MM.1S (cell line): ENCODE measurements at places on chromosomes 16 and 17.

- DNase-seq = no peak
Measured at GRCh38 chr16:50722960-50723359, 18.9 kb upstream of the CYLD start.

DNA sequence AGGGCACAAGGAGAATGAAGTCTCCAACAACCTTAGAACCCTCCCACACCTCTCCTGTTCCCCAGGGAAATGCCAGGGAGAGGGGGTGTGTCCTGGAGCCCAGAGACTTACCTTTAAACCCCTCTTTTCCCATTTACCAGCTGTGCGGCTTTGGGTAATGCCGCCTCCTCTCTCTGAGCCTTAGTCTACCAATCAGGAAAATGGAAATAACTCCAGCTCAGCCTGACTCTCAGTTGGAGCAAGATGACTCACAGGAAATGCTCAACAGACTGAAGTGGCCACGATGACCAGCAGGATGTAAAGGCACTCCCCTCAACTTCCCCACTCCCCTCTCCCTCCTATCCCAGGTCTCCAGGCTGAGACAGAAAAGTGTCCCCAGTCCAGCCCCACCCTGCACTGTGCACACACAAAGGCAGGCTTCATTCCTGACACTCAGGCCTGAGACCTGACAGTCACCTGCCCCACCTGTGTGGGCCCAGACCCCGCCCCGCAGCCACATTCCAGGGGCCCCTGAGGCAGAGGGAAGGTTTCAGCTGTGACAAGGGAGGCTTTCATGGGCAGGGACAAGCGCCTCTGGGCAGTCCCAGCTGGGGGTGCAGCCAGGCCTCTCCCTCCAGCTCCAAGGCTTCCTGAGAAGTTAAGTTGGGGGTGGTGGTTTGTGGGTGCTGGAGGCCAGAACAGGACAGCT is 3.0 kb upstream of the KRT15 start:
- no peak for DNase-seq

DNA sequence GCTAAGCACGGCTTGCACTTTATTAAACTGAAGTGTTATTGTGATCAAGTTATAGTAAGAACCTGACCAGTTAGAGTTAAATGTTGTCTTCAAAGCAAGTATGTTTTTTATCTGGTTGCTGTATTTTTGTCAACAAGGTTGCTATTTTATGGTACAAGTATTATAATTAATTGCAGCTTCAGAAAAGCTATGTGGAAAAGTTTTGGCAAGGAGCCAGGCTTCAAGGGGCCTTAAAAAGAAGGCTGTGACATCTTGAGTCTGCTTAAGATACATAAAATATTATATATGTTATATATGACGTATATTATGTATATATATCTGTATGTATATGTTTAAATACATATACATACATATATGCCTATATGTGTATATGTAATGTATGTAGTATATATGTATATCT is 1461.2 kb upstream of the CDH8 start:
- DNase-seq = no peak

DNA sequence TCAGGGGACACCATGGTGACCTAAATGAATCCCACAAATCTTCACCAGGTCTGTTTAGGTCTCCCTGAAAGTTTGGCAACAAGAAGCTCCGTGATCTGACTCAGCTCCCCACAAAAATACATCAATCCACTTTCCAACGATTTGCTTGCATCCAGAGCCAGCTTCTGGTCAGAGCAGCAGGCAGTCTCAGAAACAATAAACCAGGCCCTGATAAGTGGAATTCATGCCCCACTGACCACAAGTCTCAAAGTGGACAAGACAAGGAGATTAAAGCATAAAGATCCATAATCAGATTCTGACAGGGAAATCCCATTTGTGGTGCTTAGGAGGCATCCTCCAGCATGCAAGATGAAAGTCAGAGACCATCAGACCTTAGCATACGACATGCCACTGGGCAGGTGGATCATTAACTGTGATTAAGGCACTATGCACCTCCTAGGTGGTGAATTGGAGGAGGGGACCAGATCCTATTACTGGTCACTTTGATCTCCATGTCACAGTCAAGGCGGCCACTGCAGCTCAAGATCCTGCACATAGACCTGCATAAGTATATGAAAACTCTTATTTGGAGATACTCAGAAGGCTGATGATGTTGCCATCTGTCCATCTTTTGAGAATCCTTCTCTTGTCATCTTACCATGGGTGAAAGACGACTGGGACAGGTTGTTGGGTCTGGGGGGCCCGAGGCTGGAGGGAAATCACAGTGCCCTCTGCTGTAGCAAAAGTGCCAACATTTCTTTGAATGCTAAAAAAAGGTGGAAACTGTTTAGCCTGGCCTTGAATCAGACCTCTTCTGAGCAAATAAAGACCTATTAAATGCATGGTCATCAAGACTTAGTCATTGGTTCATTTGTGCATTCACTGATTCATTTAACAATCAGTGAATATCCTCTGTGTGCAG is 309.2 kb upstream of the CCL2 start:
- no peak for DNase-seq
